ENCODE measurements at places on chromosomes 12 and 14. TPM values are rescaled to one million over a fixed set of nuclear protein-coding genes. Genes with fewer than 3 reads are reported as not detected.

TAMALIN gene
- 2.8 TPM for total RNA-seq

KRT72 gene
- total RNA-seq, result not detected

MAP1LC3B2 gene
- total RNA-seq, result 0.26 TPM

KRT77 gene
- not detected for total RNA-seq

B3GNT4 gene
- total RNA-seq, result 0.37 TPM

SERPINA10 gene
- not detected for total RNA-seq

KERA gene
- total RNA-seq, result not detected

FOXG1 gene
- not detected for total RNA-seq

SRRM4 gene
- not detected for total RNA-seq

TMPRSS12 gene
- total RNA-seq, result not detected

PKP2 gene
- 9.8 TPM for total RNA-seq

KRT75 gene
- not detected for total RNA-seq

OR2AP1 gene
- not detected for total RNA-seq

ERC1 gene
- 15.2 TPM for total RNA-seq

LRRC10 gene
- total RNA-seq, result not detected

OR4K1 gene
- total RNA-seq, result not detected

NEUROD4 gene
- not detected for total RNA-seq

DPPA3 gene
- total RNA-seq, result not detected

EML5 gene
- 2.8 TPM for total RNA-seq

CCDC38 gene
- total RNA-seq, result not detected

SLC10A1 gene
- not detected for total RNA-seq

OR6C76 gene
- total RNA-seq, result not detected

PRR13 gene
- total RNA-seq, result 44.1 TPM

WDHD1 gene
- 9.5 TPM for total RNA-seq

MYH6 gene
- not detected for total RNA-seq

PHETA1 gene
- 10.5 TPM for total RNA-seq

TOMM20L gene
- not detected for total RNA-seq

EPS8 gene
- 63.3 TPM for total RNA-seq

GPR84 gene
- total RNA-seq, result 0.16 TPM

ADCY6 gene
- total RNA-seq, result 23.9 TPM

RHOJ gene
- total RNA-seq, result 3.7 TPM

TAS2R42 gene
- not detected for total RNA-seq

GPRC5D gene
- total RNA-seq, result not detected

LRRC9 gene
- total RNA-seq, result not detected

DRAM1 gene
- 4.8 TPM for total RNA-seq

LGR5 gene
- not detected for total RNA-seq

TNFRSF1A gene
- total RNA-seq, result 140 TPM

MSRB3 gene
- total RNA-seq, result 6.9 TPM

GYS2 gene
- not detected for total RNA-seq

CCDC184 gene
- total RNA-seq, result 0.82 TPM

PZP gene
- not detected for total RNA-seq

HSP90B1 gene
- 694 TPM for total RNA-seq

GLI1 gene
- total RNA-seq, result 0.30 TPM

ATP6V1D gene
- total RNA-seq, result 78.8 TPM

KLHL33 gene
- 0.05 TPM for total RNA-seq

PRICKLE1 gene
- total RNA-seq, result 21.6 TPM

TPPP2 gene
- not detected for total RNA-seq

GARIN6 gene
- total RNA-seq, result not detected

PRB2 gene
- 0.42 TPM for total RNA-seq

MANSC4 gene
- not detected for total RNA-seq

EPYC gene
- total RNA-seq, result not detected

RNASE7 gene
- total RNA-seq, result not detected

RAB21 gene
- 23.7 TPM for total RNA-seq

POLR3B gene
- 25.0 TPM for total RNA-seq

RD3L gene
- total RNA-seq, result not detected

DNAJC22 gene
- total RNA-seq, result 14.7 TPM

CD163L1 gene
- total RNA-seq, result 1.1 TPM

PLEKHA5 gene
- total RNA-seq, result 31.9 TPM

HRK gene
- total RNA-seq, result 0.66 TPM

CRY1 gene
- 14.3 TPM for total RNA-seq
